K562 (cell line): ENCODE measurements at places on chromosomes 7 and 10.

DNA sequence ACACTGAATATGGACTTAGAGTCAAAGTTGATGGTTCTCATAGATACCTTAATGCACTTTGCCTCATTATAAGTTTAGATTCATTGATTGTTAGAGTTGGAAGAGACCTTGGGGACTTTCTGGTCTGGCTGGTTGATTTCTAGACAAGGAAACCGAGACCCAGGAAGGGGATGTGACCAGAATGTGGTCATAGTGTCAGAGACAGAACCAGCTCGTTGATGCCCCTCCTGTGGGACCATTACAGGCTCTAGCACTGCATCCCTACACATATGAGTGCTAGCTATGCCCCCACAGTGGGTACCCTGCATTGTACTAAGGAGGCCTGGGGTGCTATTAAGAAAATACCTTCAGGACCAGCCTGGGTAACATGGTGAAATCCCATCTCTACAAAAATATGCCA, 306.6 kb downstream of the CAMK1D start:
- no peak overlapping the region for H3K27ac ChIP-seq
- H3K4me3 ChIP-seq, result no peak overlapping the region
- no peaks in the 10 kb centered on the region for H3K4me1 ChIP-seq
- H3K27me3 ChIP-seq, result peaks cover 2% of the 10 kb centered on the region; the same call in 1 of the 3 replicates
- DNase-seq, result no peak

DNA sequence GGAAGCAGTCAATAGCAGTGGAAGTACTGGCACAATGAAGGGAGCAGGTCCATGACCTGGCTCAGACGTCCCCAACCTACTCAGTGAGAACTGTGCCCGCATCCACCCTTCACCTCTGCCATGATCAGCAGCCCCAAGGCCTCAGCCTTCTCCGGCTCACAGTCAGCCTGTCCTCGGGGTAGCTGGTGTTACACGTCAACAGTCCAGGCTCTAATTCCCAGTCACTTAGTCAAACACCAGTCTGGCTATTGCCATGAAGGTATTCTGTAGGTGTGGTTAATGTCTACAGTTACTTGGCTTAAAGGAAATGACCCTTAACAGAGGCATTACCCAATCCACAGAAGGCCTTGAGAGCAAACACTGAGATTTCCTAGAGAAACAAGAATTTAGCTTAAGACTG, 49.1 kb downstream of the GRB10 start:
- no peaks in the 10 kb centered on the region; the same call in 1 of the 2 replicates for H3K4me1 ChIP-seq

DNA sequence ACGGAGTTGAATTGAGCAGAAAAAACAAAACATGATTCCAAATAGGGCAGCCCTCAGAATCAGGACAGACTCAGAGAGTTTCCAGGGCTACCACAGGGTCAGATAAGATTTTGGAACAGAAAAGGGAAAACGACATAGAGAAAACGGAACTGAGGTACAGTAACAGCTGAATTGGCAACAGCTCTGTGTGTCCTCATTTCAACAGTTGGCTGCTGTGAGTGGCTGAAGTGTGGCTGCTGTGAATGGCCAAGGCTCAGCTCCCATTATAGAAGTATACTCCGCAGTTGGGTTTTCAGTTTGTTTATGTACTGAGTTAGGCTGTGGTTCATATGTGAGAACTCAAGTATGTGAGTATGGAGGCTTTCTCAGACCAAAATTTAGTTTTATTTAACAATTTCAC, 32.0 kb downstream of the ANTXRL start:
- H3K36me3 ChIP-seq, result no peaks in the 10 kb centered on the region
- H3K4me3 ChIP-seq, result no peak overlapping the region
- peaks cover 30% of the 10 kb centered on the region for H3K27me3 ChIP-seq

GRCh38 chr10:110498087-110498981, 627 bp downstream of the DUSP5 start:
- peak; percentile 67 for DNase-seq
- H3K36me3 ChIP-seq, result peaks cover 4% of the 10 kb centered on the region; the same call in 2 of the 3 replicates
- H3K4me1 ChIP-seq, result peaks cover 39% of the 10 kb centered on the region
- H3K27ac ChIP-seq, result peak overlapping the region; percentile 59; the same call in 2 of the 3 replicates
- no peaks in the 10 kb centered on the region for H3K27me3 ChIP-seq
- peak overlapping the region; percentile 69 for H3K4me3 ChIP-seq

DNA sequence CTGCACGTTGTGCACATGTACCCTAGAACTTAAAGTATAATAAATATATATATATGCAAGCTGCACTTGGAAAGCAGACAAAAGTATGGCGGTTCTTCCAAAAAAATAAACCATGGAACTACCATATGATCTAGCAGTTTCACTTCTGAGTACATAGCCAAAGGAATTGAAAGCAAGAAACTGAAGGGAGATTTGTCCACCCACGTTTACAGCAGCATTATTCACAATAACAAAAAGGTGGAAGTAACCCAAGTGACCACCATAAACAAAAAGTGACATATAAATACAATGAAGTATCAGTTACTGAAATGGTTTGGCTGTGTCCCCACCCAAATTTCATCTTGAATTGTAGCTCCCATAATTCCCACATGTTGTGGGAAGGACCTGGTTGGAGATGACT, 525.3 kb upstream of the CELF2 start:
- DNase-seq, result no peak
- H3K27ac ChIP-seq, result no peak overlapping the region
- no peaks in the 10 kb centered on the region for H3K4me1 ChIP-seq
- H3K4me3 ChIP-seq, result no peak overlapping the region
- H3K36me3 ChIP-seq, result no peaks in the 10 kb centered on the region

DNA sequence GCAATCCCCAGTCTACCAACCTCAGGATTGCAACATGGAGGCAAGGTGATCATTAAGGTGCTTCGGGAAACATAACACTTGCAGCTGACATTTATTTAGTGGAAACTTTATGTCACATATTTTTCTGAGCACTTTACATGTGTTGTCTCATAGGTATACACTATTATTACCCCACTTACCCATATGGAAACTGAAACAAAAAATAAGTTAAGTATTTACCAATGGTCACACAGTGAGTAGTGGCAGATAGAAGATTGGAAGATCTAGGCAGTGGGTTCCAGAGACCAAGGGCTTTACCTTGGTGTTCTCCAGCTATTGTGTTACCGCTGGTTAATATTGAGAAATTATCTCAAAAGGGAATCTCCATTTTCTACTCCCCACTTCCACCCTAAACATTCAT, 1279.1 kb upstream of the SORCS1 start:
- DNase-seq, result no peak
- H3K4me1 ChIP-seq, result no peaks in the 10 kb centered on the region
- H3K4me3 ChIP-seq, result no peak overlapping the region
- H3K27ac ChIP-seq, result no peak overlapping the region

DNA sequence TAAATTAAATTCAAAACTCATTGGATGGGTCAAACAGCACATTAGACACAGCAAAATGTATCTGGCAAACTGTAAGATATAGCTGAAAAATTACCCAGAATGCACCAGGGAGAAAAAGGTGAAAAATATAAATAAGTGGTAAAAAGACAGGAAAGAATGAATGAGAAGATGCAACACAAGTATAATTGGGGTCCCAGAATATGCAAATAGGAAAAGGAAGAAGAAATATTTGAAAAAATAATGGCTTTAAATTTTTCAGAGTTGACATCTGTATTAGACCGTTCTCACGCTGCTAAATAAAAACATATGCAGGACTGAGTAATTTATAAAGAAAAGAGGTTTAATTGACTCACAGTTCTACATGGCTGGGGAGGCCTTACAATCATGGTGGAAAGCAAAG, 167.7 kb upstream of the PLXNA4 start:
- H3K36me3 ChIP-seq, result no peaks in the 10 kb centered on the region
- no peak for DNase-seq

DNA sequence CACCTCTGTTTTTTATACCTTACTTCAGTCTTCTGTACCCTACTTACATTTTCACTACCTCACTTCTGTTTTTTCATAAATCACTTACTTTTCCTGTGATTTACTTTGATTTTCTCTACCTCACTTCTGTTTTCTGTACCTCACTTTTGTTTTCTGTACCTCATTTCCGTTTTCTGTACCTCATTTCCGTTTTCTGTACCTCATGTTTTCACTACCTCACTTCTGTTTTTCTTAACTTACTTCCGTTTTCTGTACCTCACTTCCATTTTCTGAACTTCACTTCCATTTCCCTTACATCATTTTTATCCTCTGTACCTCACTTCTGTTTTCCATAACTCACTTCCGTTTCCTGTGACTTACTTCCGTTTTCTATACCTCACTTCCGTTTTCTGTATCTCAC, 492.0 kb upstream of the AKR1E2 start:
- peak; percentile 17 for DNase-seq
- no peaks in the 10 kb centered on the region for H3K36me3 ChIP-seq
- H3K4me1 ChIP-seq, result no peaks in the 10 kb centered on the region
- H3K4me3 ChIP-seq, result no peak overlapping the region
- no peak overlapping the region for H3K27ac ChIP-seq
- no peaks in the 10 kb centered on the region for H3K27me3 ChIP-seq

DNA sequence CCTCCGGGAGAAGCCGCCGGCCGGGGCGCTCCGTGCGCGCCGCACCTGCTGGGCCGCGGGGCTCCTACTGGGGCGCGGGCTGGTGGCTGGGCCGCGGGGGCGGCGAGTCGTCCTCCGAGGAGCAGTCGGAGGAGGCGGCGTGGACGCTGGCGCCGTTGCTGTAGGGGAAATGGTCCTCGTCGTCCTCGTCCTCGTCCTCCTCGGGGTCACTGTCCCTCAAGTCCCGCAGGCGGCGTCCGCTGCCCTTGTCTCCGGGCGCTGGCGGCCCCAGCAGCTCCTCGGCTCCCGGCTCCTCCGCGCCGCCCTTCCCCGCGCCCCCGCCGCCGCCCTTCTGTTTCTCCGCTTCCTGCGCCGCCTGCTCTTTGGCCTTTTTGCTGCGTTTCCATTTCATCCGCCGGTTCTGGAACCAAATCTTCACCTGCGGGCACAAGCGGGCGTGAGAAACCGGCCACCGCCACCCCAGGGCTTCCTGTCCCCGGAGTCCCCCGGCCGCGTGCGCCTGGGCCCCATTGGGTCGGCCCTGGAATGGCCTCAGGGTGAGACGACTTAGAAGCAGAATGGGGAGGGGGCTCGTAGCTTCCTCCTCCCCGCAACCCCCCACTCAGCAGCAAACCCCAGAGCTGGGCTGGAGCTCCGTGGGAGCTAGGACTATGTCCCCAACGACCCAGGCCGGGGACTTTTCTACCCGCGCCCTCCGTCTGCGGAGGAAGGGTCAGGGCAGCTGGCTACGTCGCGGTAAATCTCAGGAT, 4.8 kb downstream of the MNX1 start:
- no peaks in the 10 kb centered on the region for H3K27me3 ChIP-seq
- H3K27ac ChIP-seq, result no peak overlapping the region
- no peaks in the 10 kb centered on the region for H3K36me3 ChIP-seq
- DNase-seq, result no peak

GRCh38 chr10:131079314-131079713, 232.2 kb downstream of the TCERG1L start:
- no peaks in the 10 kb centered on the region for H3K36me3 ChIP-seq
- H3K4me3 ChIP-seq, result no peak overlapping the region
- no peak overlapping the region for H3K27ac ChIP-seq
- no peak for DNase-seq

- no peaks in the 10 kb centered on the region for H3K36me3 ChIP-seq
- H3K27me3 ChIP-seq, result no peaks in the 10 kb centered on the region
- no peak overlapping the region for H3K4me3 ChIP-seq
- DNase-seq, result peak; percentile 100
These were observed 76.3 kb downstream of the CLIP2 start for GRCh38 chr7:74365322-74366022.

GRCh38 chr7:1725199-1725690, 55.2 kb downstream of the ELFN1 start:
- peaks cover 66% of the 10 kb centered on the region for H3K27me3 ChIP-seq
- H3K4me3 ChIP-seq, result no peak overlapping the region
- DNase-seq, result no peak
- H3K27ac ChIP-seq, result no peak overlapping the region
- no peaks in the 10 kb centered on the region for H3K36me3 ChIP-seq

DNA sequence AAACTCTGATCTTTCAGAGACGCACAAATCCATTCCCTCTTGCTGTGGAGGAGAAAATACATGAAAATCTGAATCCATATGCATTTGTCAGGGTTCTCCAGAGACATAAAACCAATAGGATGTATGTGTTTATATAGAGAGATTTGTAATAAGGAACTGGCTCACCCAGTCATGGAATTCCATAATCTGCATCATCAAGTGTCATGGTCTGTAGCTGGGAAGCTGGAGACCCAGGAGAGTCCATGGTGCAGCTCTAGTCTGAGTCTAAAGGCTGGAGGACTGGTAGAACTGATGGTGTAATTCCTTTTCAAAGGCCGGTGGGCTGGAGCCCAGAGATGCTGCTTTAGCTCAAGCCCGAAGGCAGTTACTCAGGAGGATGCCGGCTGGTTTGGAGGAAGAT, 134.0 kb downstream of the TCF7L2 start:
- H3K36me3 ChIP-seq, result no peaks in the 10 kb centered on the region
- H3K4me3 ChIP-seq, result no peak overlapping the region
- H3K27me3 ChIP-seq, result no peaks in the 10 kb centered on the region; the same call in 1 of the 2 replicates
- H3K4me1 ChIP-seq, result peaks cover 20% of the 10 kb centered on the region; the same call in 2 of the 3 replicates

GRCh38 chr10:70575486-70575873, 27.1 kb downstream of the PRF1 start:
- H3K27me3 ChIP-seq, result no peaks in the 10 kb centered on the region
- H3K4me3 ChIP-seq, result no peak overlapping the region
- peak overlapping the region; percentile 70; the same call in 1 of the 3 replicates for H3K27ac ChIP-seq
- H3K36me3 ChIP-seq, result no peaks in the 10 kb centered on the region
- peaks cover 57% of the 10 kb centered on the region for H3K4me1 ChIP-seq
- DNase-seq, result no peak

GRCh38 chr10:89523274-89523673, 12.1 kb downstream of the SLC16A12 start:
- no peaks in the 10 kb centered on the region for H3K36me3 ChIP-seq
- H3K4me1 ChIP-seq, result no peaks in the 10 kb centered on the region
- no peak for DNase-seq
- H3K4me3 ChIP-seq, result no peak overlapping the region
- H3K27ac ChIP-seq, result no peak overlapping the region
- H3K27me3 ChIP-seq, result 0 out of 2 replicates have a peak, but pooled peaks cover under 1% of the 10 kb centered on the region

DNA sequence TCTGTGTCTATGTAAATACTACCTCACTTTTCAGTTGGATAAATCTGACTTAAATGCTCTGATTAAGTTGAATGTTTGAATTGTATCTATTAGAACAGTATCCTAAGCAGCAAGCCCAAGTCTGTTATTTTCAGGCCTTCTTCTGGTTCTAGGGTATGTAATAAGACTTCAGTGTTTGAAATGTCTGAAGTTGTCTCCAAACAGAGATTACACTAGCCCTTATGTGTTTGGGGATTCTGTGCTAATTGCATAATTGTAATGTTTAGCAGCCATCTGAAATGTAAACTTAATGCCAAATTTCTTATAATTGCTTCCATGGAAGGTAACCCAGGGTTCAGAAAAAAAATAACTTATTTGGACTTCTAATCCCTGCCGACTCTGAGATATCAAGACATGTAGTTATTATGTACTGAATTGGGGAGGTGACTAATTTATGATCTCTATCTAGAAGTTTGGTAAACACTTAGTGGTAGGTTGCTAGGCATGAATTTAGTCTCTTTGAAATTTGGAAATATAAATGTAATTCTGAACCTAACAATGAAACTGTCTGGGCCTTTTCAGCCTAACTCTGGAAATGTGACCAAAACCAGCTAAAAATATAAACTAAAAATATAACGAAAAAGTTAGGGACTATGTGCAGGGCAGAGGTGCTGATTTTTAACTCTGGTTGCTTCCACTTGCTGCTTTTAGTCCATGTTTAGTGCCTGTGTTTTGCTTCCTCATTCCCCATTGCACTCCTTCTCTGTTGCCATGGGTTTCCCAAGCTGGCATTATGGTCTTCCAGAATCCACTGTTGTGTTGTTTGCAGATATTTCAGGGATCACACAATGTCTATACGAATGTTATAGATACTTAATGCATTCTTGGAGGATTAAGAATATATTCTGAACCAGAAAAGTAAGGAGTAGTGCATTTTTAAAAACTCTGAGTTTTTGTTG, 54.8 kb downstream of the MCU start:
- no peak for DNase-seq
- H3K27ac ChIP-seq, result no peak overlapping the region
- H3K36me3 ChIP-seq, result no peaks in the 10 kb centered on the region
- no peaks in the 10 kb centered on the region for H3K27me3 ChIP-seq
